ENCODE measurements at places on chromosomes 11 and 22. TPM values are rescaled to one million over a fixed set of nuclear protein-coding genes. Genes with fewer than 3 reads are reported as not detected.
A peak's percentile ranks its signal among the peaks of the same experiment; 100 is the strongest.

The GLYATL2 gene
- total RNA-seq, result not detected

The PIH1D2 gene
- 0.76 TPM for total RNA-seq

The MLC1 gene
- total RNA-seq, result 0.41 TPM

The BLID gene
- total RNA-seq, result 0.68 TPM

The LMO1 gene
- total RNA-seq, result 0.18 TPM

The YPEL4 gene
- 1.1 TPM for total RNA-seq

The ARHGAP42 gene
- 12.8 TPM for total RNA-seq

The TCN1 gene
- not detected for total RNA-seq

The MAP6 gene
- 5.6 TPM for total RNA-seq

- no peak for DNase-seq
Observed at GRCh38 chr11:8060801-8061554, 20.0 kb upstream of the TUB start.

DNA sequence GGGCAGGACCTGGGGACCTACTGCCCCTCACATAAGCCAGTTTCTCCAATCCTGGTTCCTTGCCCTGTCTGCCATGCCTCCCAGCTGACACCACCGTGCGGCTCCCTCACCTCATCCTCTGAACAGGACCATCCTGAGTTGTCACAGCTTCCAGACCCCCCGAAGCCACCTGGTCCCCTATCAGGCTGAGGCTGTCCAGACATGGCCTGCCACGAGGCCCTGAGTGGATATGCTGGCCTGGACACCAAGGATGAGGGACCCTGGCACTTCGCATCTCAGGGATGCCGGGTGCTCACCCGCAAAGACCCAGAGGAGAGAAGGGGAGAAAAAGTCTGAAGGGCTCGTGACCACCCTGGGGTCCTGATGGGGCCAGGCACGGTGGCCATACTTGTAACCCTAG, 15.8 kb upstream of the CCDC188 start:
- no peak for DNase-seq

DNA sequence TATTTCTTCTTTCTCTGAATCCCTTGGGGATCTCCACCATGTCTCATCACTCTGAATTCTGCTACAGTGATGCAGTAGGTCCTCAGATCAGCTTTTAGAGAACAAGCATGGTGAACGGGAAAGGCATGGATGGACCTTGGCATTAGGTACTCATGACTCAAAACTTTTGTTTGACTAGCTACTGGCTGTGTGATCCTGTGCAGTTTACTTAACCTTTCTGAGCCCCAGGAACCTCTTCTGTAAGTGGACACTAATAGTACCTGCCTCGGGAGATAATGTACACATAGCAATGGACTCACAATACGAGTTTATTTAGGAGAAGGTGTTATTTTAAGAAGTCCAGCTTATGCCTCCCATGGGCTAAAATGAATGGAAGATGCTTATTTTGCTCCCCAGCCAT, 184.7 kb upstream of the TBCEL start:
- DNase-seq, result no peak

DNA sequence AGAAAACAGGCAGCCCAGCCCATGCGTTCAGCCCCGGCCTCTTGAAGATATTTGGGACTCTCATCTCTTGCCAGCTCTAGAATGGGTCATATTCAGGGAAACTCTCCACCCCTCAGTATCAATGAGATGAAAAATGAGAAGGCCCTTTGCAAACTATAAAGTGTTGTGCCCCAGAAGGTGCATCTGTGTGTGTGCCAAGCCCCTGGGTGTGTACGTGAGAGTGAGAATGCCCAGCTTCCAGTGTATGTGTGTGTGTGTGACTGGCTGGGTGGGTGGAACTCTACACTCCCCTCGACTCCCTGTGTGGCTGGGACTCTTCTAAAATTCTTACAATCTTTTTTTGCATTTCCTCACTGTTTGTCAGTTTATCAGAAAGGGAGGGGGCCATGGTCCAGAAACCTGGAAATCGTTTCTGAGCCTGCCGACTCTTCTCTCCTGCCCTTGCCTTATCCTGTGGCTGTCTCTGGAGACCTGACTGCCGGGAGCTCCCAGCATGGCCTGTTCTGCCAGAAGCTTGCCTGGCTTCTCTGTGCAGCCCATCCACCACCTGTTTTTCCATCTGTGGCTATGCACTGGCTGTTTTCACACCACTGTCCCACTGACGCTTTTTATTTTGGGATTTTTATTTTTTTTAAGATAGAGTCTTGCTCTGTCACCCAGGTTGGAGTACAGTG, 1.2 kb downstream of the P2RY6 start:
- no peak for DNase-seq

DNA sequence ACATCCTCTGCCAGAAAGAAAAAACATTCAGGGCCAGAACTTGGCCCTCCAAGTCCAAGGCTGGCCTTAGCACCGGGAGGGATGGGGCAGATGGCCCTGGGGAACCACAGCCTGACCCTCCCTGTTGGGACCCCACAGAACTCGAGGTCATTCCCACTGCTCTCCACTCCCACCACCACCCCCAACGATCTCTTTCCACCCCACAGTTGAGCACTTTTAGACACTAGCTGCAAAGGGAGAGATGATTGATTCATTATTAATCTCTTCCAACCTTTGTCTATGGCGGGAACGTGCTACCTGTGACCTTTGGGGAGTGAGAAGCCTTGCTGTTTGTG, 869.7 kb downstream of the BRD1 start:
- no peak for DNase-seq

GRCh38 chr22:39589875-39590274, 19.3 kb downstream of the CACNA1I start:
- no peak for DNase-seq

- DNase-seq, result no peak
Observed at GRCh38 chr11:46181843-46182424, 60.7 kb upstream of the PHF21A start.

DNA sequence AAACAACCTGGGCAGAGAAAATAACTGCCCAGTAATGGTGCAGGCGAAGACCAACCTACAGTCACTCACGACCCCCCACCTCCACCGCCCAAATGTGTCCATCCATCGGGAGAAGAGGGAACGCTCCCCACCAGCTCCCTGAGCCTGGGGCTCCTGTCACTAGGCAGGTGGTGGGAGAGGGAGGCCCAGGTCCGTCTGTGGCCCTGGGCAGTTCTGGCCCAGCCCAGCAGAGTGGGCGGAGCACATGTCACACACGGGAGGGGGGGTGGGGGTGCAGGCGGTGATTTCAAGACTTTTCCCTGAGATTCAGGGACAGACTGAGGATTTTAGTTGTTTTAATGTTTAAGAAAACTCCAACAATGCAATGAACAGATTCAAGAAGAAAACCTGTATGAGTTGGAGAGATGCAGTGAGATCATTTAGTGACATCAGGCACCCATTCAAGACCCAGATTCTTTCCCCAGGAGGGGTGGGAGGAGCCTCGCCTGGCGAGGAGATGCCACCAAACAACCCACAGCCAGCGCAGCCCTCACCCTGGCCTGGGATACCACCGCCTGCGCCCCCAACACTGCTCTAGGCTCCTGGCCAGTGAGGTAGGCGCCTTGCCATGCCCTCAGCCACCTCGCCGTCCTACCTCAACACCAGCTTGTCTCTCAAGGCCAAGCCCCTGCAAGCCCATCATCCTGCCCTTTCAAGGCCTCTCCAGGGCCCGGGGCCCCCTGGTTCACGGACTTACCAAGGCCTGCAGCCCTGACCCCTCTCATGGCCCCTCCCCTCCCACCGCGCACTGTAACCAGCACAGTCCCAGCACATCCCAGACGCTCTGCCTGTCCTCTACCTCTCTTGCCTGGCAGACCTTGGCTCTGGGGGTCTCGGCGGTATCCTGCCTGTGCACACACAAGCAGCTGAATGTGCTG, 36.8 kb downstream of the TBX1 start:
- peak; percentile 18 for DNase-seq

GRCh38 chr11:26905368-26905767, 88.5 kb upstream of the FIBIN start:
- no peak for DNase-seq

DNA sequence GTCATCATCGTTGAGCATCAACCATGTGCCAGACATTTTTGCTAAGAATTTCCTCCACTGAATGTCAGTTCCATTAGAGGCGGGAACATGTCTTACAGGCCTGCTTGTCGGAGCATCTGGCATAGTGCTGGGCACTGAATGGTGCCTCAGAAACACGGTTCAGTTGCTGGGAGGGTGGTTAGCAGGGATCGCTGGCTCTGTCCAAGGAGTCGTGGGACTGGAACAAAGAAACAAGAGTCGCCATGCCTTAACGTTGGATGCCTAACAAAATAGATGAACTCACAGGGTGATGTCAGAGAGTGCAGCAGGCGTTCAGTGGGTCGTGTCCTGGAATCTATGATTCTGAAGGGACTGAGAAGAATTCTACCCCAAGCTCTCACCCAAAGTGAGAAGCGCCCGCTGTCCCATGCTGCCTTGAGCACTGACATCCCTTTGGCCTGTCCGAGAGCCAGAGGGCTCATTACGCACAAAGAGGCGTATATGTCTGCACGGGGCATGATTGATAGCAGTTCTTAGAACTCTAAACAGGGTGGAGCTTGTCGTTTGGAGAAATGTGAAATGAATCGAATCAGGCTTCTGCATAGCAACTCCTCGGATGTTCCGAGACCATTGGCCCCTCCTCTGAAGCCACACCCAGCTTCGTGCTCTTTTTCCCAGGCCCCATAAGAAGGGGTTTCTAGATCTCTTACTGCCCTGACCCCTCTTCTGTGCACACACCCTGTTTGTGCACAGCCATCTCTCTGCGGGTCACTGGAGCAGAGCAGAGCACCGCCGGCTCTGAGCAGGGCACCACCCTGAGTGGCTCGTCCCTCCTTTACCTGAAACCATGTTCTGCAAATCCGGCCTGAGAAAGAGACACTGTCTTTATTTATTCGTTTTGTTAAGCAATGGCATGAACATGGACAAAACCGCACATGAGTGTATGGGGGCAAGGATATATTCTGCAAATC, 113.1 kb upstream of the B3GAT1 start:
- DNase-seq, result no peak

- DNase-seq, result no peak
Observed at GRCh38 chr11:126990716-126991480, 9.7 kb downstream of the KIRREL3 start.

- DNase-seq, result no peak
Observed at GRCh38 chr11:113504586-113504985, 29.4 kb upstream of the DRD2 start.

GRCh38 chr22:29330291-29330690, 14.8 kb upstream of the RASL10A start:
- no peak for DNase-seq

DNA sequence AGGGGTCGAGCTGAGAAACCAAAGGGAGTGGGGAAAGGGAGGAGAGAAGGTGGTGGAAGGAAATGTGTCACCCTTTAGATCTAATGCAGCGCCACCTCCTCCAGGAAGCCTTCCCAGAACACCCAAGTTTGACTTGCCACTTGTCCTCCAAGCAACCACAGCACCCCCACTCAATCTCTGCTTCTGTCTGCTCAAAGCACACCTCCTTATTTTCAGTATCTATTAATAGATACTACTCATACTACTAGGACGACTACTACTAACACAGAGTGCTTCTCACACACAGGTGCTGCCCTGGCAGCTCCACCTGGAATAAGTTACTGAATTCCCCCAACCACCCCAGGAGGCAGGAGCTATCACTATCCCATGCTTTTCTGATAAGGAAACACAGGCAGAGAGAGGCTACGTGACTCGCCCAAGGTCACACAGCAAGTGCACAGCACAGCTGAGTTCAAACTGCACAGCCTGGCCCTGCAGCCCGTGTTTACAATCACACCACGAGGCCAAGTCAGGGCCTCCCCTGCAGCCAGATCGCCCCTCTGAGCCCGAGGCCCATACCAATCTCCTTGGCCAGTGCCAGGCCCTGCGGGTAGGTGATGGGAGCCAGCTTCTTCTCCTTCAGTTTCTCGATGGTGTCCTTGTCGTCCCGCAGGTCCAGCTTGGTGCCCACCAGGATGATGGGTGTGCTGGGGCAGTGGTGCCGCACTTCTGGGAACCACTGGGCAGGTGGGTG, 13.2 kb downstream of the RAC2 start:
- DNase-seq, result no peak

DNA sequence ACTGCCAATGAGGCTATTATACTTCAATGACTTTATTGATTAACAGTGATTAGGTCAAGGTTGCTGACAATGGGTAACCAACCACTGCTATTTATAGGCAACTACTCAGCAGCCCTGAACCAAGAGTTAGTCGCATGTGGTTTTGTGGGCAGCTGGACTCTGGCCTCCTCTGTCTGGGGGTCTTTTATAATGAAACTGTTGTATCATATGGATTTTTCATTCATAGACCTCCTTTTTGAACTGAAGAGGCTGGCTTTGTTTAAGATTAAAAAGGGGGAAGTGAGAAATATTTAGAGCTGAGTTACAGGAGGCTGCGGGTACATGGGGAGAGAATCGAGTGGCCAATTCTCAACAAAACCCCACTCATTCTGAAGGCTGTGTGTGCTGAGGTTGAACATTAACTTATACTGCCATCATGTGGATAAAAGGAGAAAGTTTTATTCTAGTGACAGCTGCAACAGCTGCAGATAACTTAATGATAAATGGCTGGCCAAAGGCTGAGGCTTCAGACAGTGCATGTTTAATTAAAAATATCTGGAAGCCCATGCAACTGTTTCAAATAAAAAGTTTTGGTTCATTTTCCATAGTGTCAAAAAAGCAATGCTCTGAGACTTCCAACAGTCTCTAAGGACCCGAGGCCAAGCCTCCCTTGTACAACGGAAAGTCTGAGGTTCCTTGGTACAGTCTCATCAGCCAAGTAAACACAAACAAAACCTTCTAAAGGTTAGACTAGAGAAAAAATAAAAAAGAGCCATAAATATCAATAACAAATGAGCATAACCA, 682.6 kb downstream of the KCNA4 start:
- no peak for DNase-seq

DNA sequence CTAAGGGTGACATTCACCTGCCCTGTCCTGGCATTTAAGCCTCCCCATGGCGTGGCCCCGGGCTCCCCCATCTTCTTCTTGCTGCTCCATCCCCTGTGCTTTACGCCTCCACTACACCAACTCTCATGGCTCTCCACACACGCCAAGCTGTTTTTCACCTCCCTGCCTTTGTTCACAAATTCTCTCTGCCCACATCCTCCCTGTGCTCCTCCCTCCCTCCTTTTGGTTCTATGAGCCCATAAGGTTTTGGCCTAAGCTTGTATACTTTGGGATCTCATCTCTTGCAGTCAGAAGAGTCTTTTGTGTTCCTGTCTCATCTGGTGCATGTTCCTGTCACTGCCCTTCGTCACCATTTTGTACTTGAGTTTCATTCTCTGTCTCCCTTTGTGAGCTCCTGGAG, 4.6 kb upstream of the DNAL4 start:
- DNase-seq, result no peak

GRCh38 chr11:112523031-112523430, 262.4 kb upstream of the PLET1 start:
- no peak for DNase-seq
